HAP-1 (cell line): ENCODE measurements at places on chromosomes 6 and 20.
A peak's percentile ranks its signal among the peaks of the same experiment; 100 is the strongest.

DNA sequence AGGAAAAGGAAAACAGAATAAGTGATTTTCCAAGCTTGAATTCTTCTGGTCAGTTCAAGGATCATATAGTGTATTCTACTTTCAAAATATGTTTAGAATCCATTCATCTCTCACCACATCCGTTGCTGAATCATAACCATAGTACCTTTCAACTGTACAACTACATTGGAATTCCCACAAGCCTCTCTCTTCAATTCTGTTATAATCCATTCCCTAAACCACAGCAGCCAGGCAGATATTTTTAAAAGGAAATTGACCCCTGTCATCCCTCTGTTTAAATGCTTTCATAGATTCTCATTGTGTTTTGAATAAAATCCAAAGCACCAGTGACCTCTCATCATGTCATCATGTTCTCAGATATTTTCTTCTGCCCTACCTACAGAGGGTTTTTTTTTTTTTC lies 412.7 kb downstream of the GRIK2 start:
- DNase-seq, result no peak

DNA sequence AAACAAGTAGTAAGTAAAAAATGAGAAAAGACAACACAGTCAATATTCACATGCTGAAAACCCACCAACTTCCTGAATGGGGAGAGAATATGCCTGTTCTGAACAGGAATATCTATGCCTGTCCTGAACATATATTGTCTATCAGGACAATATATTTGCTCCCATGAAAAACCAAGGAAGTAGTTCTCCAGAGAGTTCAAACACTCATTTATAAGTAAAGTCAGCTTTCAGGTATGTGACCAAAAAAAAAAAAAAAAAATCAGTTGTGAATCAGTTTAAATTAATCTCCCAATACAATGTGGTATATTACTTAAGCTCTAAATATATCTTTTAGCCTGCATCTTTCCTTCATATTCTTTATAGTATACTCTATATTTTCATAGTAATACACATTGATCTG lies 119.5 kb downstream of the MYB start:
- DNase-seq, result no peak

DNA sequence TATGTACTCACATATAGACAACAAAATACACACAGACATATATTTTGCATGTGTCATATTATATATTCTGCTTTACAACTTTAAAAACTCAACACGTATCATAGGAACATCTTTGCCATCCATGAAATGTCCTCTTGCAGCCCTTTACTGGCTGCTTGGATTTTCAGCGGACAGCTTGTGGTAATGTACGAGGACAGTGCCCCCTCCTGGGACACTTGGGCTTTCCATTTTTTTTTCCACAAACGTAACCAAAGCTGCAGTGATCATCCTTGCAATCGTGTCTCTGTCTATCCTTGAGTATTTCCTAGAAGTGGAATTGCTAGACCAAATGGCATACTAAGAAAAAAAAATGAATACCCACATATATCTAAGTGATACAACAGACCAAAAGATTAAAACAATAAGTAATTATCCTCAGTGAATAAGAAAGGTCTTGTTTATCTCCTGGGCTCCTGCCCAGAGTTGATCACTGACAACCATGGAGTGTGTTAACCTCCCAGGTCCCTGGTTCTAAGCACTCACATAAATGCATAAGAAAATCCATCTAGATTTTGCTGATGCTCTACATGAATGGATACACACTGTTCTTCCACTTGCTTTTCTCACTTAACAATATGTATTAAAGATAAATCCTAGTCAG lies 18.1 kb downstream of the BPI start:
- DNase-seq, result no peak

DNA sequence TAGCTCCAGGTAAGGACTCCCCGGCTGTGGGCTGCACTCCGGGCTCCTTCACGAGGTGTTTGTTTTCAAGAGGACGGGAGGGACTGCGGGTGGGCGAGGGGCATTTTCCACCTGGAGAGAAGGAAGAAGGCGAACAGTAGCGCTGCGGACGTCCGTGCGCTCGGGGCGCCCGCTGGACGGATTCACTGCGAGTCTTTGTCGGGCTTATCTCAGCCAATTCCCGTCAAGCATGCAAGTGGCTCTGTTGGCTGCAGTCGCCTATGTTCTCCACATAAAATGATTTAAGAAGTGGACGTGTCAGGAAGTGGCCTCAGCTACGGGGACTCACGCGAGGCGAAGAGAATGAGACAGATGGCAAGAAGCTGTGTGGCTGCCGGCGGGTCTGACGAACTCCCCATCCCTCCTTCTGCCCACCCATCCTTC lies 332 bp downstream of the GRIK2 start:
- no peak for DNase-seq

DNA sequence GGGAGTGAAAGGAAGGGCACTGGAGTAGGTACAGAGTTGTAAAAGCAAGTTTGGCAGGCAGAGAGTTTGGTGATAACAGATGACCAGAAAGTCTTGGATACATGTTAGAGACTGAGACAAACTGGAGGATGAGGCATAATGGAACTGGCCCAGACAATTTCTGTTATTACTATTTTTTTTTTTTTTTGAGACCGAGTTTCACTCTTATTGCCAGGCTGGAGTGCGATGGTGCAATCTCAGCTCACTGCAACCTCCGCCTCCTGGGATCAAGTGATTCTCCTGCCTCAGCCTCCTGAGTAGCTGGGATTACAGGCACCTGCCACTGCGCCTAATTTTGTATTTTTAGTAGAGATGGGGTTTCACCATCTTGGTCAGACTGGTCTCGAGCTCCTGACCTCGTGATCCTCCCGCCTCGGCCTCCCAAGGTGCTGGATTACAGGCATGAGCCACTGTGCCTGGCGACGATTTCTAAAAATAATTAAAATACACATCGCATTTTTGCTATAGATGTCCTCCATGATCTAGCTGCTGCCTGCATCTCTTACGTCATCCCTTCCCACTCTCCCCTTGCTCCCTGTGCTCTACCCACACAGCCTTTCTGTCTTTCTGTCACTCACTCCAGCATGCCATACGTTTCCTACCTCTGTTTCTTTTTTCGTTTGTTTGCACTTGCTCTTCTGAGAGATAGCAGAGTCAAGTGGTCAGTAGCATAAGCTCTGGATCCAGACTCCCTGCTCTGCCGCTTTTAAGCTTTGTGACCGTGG lies 23.5 kb downstream of the MAPK14 start:
- DNase-seq, result no peak

GRCh38 chr6:146408583-146408982 lies 135.1 kb upstream of the RAB32 start:
- DNase-seq, result no peak

GRCh38 chr20:62353289-62354030 lies 13.7 kb downstream of the LAMA5 start:
- no peak for DNase-seq

DNA sequence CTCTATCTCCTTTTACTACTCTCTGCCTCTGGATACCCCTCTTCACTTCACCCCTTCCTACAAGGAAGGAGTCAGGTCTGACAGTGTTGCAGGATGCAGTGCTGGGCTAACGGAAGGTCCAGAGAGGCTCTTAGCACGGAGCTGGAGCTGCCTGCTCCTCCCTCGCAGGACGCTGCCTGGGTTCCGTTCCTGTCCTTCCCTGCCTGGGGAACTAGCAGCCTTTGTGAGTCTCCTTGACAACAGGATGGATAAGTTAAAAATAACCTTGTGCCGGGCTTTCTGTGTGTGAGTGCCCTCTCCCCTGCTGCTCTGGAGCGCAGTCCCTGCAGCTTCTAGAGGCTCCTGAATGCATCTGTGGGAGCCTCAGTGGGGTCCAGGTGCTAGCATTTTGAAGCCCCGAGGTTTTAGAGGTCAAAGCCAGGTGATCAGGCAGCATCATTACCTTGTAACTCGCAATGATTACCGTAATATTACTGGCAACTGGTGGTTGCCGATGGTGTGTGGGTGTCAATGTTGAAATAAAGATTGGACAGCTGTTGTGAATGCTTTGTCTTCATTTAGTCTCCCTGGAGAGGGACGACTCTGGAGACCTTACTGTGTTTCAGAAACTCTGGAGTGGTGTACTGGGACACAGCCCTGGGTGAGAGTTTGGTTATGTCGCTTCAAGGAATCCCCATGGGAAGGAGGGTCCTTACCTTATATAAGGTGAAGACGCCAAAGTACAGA lies 44.4 kb downstream of the CDS2 start:
- no peak for DNase-seq

- DNase-seq, result no peak
These were observed 677 bp downstream of the PXMP4 start for GRCh38 chr20:33719277-33719988.

- DNase-seq, result no peak
These were observed 231.4 kb downstream of the PAX1 start for GRCh38 chr20:21936720-21937380.

DNA sequence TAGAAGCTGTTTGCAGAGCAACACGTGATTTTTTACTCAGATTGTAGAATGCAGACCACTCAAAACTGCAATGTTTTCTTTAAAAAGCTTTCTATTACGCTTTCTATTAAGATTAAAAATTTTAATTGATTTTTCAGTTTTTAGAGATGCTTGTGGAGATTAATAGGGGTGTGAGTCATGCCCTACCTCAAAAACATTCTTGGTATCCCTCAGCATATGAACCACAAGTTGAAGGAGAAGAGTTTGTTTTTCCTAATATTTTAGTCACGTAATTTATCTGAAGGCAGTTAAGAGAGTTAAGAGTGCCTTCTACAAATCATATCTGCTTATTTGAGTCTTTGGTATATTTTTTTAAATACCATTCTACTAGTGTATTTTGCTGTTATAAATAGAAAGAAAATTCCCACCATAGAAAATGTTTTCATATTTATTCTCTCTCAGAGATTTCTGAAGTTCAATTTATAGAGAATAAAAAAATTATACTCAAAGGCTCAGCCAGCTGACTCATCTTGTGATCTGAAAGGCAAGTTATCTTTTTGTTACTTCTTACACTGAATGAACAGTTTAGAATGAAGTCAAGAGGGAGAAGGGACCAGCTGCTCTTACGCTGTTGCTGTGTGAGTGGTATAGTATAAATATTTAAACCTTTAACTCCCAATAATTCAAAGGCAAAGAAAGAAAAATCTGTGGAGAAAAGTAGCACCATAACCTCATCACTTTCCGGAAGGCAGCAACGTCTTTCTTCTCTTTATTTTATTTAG lies 7.6 kb downstream of the RIPOR2 start:
- no peak for DNase-seq

GRCh38 chr20:63533388-63533787 lies 3.8 kb downstream of the PTK6 start:
- no peak for DNase-seq

DNA sequence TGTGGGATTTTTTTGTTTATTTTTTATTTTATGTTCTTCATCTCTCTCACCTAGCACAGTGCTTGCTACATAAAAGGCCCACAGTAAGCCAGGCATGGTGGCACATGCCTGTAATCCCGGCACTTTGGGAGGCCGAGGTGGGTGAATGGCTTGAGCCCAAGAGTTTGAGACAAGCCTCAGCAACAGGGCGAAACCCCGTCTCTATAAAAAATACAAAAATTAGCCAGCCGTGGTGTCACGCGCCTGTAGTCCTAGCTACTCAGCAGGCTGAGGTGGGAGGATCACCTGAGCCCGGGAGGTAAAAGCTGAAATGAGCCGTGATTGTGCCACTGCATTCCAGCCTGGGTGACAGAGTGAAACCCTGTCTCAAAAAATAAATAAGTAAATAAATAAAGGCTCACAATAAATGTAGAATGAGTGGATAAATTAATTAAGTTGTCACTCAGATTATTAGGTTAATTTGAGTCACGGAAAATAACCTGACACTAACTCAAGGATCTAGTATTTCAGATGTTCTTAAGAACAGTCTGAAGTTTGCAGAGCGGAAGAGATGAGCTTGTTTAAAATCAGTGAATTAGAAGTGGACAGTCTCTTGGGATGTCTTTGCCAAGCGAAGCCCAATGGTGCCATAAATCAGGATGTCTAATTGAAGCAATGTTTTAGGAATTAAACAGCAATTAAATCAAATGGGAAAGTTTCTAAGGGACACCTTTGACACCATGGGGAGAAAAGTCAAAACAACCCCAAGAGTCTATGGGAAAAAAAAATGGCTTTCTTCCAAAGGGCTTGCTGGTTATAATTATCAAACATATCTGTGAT lies 214.4 kb downstream of the ZNF217 start:
- no peak for DNase-seq

- no peak for DNase-seq
These were observed 31.4 kb downstream of the TFAP2A start for GRCh38 chr6:10383331-10384090.

- DNase-seq, result no peak
These were observed 14.1 kb downstream of the NFATC2 start for GRCh38 chr20:51528263-51529027.

GRCh38 chr20:3539311-3540107 lies 68.7 kb downstream of the ATRN start:
- no peak for DNase-seq

GRCh38 chr6:143206550-143206949 lies 145.9 kb downstream of the AIG1 start:
- no peak for DNase-seq

- DNase-seq, result peak; percentile 88
These were observed 611.3 kb downstream of the HDGFL1 start for GRCh38 chr6:23180504-23181293.

- DNase-seq, result peak; percentile 59
These were observed 397 bp downstream of the PEDS1 start for GRCh38 chr20:50153153-50153499.

GRCh38 chr6:56916849-56917551 lies 37.9 kb upstream of the BEND6 start:
- no peak for DNase-seq

DNA sequence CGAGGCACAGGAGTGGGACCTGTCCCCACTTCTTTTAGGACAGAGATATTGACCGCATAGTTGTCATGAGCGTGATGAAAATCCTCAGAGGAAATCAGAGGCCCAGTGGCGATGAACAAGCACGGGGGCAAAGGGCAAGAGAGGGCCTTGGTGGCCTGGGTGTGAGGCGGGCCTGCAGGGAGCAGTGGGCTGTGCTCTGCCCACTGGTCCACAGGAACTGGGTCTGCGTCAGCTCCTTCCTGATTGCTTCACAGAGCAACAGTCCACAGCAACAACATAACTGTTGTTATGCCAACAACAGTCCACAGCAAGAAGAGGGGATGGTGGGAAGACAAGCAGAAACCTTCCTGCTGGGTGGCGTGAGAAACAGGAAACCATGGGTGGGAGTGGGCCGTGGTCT lies 335.6 kb downstream of the ZFAND3 start:
- DNase-seq, result no peak

- no peak for DNase-seq
These were observed 2.1 kb downstream of the FOXP4 start for GRCh38 chr6:41548098-41548840.

DNA sequence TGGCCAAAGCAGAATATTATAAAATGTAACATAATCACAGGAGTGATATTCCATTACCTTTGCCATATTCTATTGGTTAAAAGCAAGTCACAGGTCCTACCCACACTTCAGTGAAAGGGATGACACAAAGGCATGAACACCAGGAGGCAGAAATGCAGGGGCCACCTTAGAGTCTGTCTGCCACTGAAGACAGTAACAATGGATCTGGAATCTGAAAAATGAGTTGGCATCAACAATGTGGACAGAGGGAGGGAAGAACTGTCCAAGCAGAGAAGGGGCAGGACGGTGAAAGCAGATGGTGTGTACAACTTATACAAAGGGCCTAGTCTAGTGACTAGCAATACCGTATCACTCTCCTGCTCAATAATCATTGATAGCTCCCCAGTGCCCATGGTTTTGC lies 6.6 kb upstream of the LPIN3 start:
- DNase-seq, result no peak

- DNase-seq, result no peak
These were observed 97.7 kb downstream of the TMEM242 start for GRCh38 chr6:157225575-157225995.
